A172 (cell line): ENCODE measurements at places on chromosomes 1 and 21.

DNA sequence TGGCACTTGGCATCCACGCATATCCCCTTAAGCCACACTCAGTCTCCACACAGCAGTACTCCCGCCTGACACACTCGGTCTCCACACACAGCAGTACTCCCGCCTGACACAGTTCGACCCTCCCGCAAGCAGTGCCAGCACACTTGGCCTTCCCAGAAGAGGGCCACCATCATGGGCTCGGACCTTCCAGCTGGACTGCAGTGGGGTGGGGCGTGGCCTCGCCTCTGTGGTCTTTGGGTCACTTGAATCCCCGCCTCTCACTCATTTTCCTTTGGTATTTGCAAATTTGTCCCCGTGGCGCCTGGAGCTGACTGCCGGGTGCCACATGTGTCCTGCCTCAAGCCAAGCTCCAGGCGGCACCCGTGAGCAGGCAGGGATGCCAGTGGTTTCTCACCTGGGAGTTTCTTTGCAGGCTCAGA, 63.7 kb downstream of the FAAP20 start:
- DNase-seq = no peak

DNA sequence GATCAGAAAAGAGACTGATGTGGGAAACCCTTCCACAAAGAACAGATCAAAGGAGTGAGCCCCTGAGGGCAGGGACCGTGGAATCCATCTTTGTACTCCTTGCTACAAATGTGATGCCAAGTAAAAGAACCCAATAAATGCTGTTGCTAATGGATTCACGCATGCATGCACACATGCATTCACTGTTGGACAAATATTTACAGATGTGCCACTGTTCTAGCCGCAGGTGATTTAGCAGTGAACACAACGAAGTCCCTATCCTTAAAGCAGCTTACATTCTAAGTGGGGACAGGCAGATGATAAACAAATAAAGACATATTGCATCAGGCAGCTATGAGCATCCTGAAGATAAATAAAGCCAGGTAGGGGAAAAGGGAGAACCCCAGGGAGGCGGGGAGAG, 67.8 kb downstream of the ITPKB start:
- no peak for DNase-seq

- no peak for DNase-seq
Observed at GRCh38 chr1:9058465-9058864, 11.0 kb downstream of the SLC2A5 start.

DNA sequence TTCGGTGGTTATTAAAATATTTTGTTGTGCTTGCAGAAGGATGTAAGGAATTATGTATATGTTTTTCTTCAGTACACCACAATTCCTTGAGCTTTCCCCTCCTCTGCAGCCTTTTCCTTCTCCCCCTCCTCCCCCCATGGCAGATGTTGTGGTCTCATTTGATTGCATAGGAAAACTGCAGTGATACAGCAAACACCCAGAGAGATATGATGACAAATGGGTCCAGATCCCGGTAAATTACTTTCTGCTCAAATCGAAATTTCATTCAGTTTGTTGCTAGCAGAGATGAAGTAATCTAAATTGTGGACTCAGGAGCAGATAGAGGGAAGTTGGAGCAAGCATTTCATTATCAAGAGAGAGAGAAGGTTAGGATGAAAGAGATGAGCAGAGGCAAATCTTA, 9.9 kb downstream of the LMO4 start:
- DNase-seq = no peak

DNA sequence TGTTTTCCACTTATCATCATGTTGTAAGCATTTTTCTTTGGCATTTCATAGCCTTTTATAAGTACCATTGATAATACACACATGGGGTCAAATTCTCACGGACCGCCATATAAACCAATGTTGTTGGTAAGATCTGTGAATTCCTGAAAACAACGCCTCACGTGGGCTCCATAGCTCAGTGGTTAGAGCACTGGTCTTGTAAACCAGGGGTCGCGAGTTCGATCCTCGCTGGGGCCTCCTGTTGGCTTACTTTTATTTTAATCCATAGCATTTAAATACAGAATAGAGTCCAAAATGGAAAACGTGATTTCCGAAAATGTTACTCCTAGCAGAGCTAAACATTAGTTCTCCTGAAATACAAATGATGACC, 83.1 kb downstream of the HHIPL2 start:
- DNase-seq = peak; percentile 84

GRCh38 chr1:21174654-21175323, 1.9 kb downstream of the EIF4G3 start:
- no peak for DNase-seq

DNA sequence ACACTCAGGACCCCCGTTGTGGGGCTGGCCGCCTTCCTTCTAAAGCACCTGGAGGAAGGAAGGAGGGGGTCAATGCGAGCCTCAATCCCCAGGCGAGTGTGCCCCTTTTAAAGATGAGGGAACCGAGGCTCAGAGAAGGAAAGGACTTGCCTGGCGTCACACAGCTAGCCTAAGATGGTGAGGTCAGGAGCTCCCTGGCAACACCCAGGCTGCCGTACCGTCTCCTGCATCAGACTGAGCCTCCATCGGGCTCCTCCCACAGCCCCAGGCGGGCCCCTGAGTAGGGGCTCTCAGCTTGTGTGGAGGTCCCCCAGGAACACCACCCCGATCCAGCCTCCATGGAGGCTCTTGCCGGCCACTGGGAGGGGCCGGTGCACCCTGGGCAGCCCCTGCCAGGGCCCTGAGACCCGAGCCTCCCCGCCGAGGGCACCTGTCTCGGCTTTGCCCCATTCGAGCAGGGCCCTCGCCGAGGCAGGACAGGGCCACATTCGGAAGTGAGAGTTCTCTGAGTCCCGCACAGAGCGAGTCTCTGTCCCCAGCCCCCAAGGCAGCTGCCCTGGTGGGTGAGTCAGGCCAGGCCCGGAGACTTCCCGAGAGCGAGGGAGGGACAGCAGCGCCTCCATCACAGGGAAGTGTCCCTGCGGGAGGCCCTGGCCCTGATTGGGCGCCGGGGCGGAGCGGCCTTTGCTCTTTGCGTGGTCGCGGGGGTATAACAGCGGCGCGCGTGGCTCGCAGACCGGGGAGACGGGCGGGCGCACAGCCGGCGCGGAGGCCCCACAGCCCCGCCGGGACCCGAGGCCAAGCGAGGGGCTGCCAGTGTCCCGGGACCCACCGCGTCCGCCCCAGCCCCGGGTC, at the start of gene AIRE:
TSS of gene AIRE (plus strand) at position 739 of the 855 bp plus-strand sequence. CDS start 131 bp downstream, outside the sequence.
- DNase-seq = no peak

DNA sequence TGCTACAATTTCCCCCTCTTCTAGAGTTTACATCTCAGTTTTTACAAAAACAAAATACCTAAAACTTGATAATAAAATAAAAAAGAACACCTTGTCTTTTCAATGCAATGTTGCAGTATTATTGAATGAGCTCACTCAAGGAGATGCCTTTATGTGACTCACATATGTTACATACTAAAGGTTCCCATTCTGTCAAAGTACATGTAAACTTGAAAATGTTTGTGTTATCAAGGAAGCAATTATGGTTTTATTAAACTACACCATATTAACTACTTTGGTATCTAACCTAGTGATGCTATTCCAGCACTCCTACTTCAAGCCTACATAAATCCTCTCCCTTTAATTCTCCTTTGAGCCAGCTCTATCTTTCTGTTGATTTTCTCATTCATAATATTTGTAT, 658.3 kb downstream of the PTPRC start:
- DNase-seq = no peak

DNA sequence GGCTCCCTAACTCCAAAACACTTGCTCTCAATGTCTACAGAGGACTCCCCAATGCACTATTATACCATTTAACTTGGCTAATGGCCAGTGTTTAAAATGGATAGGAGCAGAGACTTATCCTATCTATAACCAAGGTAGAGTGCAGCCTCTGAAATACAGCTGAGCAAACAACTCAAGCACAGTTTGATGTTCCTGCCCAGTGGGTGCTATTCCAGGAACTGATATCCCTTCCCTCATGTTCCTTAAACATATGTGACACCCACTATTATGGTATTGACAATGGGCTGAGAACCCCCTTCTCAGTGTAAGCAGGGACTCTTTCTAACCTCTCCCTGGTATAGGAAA, 51.7 kb downstream of the SH3GLB1 start:
- no peak for DNase-seq

GRCh38 chr1:210633636-210634035, 304.9 kb downstream of the HHAT start:
- DNase-seq = no peak

- no peak for DNase-seq
Observed at GRCh38 chr1:110233861-110234260, 23.7 kb downstream of the KCNC4 start.

DNA sequence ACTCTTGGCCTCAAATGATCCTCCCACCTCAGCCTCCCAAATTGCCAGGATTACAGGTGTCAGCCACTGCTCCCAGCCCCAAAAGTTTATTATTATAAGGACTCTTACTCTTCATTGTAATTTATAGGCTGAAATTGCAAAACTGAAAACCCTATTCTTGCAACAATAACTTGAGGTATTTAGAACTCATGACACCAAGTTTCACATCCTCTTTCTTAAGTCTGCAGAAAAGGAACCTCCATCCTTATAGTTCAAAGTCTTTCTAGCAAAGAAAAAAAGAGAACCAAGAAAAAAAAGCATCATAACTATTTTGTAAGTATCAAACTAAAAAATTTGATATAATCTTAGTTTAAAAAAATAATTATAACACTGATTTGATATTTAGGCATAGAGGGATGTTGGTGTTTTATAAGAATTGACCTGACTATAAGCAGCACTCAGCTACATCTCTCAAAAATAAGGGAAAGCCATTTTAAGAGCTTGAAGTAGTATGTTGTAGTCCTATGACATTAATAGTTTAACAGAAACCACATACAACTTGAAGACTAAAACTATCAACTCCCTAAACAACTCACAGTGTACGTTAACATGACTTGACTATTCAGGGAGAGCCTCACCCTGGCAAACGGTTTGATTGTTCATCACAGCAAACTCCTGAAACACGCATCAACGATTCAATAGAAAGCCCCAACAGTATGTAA, 122.4 kb downstream of the AKT3 start:
- no peak for DNase-seq

GRCh38 chr1:67169496-67169895, 3.2 kb downstream of the IL23R start:
- DNase-seq = no peak

GRCh38 chr1:24639881-24640280, 3.2 kb upstream of the SRRM1 start:
- DNase-seq = no peak

- DNase-seq = no peak
Observed at GRCh38 chr1:95111014-95111413, 6.1 kb upstream of the TLCD4 start.

GRCh38 chr1:205991237-205991636, 12.0 kb downstream of the RAB7B start:
- DNase-seq = no peak

- no peak for DNase-seq
Observed at GRCh38 chr1:177922209-177922608, 47.6 kb downstream of the SEC16B start.

GRCh38 chr1:8870616-8871538, 7.6 kb downstream of the ENO1 start:
- DNase-seq = no peak

DNA sequence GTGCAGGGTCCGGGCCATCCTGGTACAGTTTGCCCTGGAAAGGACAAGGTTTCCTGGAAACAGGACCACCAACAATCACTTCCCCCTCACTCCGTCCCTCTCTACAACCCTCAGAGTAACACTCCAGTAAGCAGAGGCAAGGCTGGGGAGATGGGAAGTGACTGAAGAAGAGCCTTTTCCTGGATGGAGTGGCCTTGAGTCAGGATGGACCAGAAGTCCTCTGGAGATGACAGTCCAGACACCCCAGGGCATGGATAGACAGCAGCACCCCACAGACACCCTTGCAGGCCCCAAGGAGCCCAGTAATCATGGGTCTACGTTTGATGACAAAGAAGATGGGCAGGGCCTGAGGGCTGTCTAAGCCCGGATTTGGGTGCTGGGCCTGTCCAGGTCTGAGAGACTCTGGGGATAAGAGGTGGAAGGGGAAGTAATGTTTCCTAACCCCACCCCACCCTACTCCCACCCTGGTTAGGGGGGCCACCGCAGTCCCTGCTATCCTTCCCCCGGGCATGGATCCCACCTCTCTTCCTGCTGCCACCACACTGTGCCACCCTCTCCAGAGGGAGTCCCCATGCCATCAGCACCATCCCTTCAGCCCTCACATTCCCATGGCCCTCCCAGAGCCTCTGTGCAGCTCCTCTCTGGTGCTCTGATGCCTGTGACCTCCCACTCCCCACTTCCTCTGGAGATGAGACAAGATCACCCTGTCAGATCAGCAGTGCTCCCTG, 7.2 kb upstream of the S100A8 start:
- DNase-seq = no peak

GRCh38 chr21:41631564-41632461, 123.9 kb upstream of the TMPRSS2 start:
- DNase-seq = peak; percentile 88

DNA sequence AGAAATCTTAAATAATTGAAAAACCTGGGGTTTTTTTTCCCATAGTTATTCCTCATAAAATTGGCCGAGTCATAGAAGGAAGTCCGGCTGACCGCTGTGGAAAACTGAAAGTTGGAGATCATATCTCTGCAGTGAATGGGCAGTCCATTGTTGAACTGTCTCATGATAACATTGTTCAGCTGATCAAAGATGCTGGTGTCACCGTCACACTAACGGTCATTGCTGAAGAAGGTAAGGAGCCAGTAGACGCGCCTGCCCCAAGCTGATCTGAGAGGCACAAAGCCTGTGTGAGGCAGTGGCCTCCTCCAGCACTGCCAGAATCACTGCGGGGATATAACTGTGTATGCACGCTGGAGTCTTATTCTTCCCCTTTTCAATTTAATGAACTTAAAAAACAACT, 100.3 kb downstream of the PHTF1 start:
- peak; percentile 17 for DNase-seq

DNA sequence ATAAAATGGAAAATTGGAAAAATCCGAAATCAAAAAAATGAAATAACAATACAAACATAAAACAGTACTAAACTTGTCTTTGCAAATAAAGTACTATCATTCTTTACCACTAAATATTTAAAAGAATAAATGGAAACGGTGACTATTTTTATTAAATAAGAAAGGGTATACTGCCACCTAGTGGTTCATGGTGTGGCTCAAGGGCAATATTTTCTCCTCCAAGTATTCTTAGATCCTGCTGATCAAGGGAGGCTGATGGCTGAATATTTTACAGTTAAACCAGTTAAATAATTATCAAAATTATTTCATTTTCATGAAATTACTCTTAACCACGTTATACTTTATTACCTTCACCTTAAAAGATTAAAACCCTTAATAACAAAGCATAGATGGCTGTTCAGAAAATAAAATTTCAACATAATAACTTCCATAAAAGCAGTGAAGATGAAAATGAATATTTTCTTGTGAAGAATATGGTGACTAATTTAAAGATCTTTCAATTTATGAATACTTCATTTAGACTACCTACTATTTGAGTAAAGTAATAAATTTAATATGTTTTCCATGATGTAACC, 1793.9 kb downstream of the NCAM2 start:
- peak; percentile 38 for DNase-seq

DNA sequence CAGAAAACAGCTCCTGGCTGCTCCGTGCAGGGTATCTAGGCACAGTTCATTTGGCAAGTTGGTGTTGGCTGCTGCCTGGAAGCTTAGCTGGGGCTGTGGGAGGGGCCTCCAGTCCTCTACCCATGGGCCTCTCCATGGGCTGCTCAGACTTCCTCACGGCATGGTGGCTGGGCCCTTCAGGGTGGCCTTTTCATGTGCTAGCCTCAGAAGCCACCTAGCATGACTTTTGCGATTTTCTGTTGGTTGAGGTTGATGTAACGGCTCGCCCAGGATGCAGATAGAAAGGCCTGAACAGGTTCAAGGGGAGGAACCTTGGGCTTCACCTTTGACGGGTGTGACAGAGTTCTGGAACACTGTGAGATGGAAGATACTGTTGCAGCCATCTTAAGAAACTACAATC, 25.8 kb upstream of the LHX4 start:
- DNase-seq = no peak
